ENCODE measurements at places on chromosomes 3 and 15. TPM values are rescaled to one million over a fixed set of nuclear protein-coding genes. Genes with fewer than 3 reads are reported as not detected.

- H3K27ac ChIP-seq, result no peak overlapping the region
- H3K36me3 ChIP-seq, result no peaks in the 10 kb centered on the region
- H3K4me1 ChIP-seq, result no peaks in the 10 kb centered on the region
Measured at GRCh38 chr3:56855856-56856512, 54.2 kb upstream of the ARHGEF3 start.

DNA sequence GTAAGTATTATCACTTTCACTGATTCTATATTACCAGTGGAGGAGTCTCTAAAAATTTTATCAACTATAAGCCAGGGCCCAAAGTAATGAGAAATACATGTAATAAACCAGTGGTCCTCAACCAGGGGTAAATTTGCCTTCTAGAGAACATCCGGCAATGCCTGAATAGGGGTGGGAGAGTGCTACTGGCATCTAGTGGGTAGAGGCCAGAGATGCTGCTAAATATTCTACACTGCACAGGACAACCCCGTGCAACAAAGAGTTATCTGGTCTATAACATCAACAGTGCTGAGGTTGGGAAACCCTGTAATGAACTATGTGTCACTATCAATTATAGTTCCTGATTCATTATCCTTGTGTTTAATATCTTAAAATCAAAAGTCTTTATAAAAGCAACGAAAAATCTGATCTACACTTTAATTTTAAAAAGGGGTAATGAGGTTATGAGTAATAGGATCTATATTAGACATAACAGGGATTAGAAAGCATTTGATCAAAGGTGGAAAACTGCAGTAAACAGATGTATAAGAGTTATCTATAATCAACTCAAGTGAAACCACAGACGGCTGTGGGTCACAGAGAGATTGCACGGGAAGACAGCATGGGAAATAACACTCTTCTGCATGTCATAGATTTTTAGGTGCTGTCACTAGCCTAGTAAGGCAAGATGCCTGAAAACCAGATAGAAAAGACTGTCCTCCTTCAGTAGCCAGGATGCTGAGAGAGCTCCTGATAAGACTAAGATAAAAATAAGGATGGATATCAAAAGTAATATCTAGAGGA lies 2.0 kb downstream of the LYSMD2 start:
- no peaks in the 10 kb centered on the region for H3K36me3 ChIP-seq
- H3K27me3 ChIP-seq, result no peaks in the 10 kb centered on the region

LRRIQ4 gene
- not detected for total RNA-seq

- DNase-seq, result no peak
- no peaks in the 10 kb centered on the region for H3K36me3 ChIP-seq
- peak overlapping the region; percentile 96 for H3K27ac ChIP-seq
- H3K4me1 ChIP-seq, result peaks cover 17% of the 10 kb centered on the region
Measured at GRCh38 chr15:58748852-58749531, 515 bp downstream of the ADAM10 start.

DNA sequence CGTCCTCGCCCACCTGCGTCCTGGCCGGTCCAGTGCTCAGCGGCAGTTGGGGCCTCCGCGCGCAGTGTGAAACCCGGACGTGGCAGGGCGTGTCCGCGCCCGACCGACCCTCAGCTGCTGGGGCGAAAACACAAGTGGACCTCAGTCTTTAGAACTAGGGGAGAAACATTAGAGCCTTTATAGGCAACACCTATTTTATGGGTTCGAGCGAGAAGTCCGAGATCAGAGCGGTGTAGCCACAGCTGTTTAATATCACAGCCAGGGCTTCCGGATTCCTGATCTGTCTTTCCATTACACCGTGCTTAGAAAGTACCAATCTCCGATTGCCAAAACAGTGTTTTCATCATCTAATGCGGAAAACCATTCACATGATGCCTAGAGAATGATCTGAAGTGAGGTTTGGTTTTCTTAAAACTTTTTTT lies 506 bp downstream of the RAD51 start:
- H3K27me3 ChIP-seq, result no peaks in the 10 kb centered on the region
- H3K4me1 ChIP-seq, result peaks cover 18% of the 10 kb centered on the region
- no peak overlapping the region for H3K27ac ChIP-seq
- peak overlapping the region; percentile 87 for H3K4me3 ChIP-seq

- no peak overlapping the region for H3K4me3 ChIP-seq
- peaks cover 4% of the 10 kb centered on the region for H3K4me1 ChIP-seq
- DNase-seq, result no peak
Measured at GRCh38 chr15:40317580-40317979, 5.9 kb upstream of the INAFM2 start.

GRCh38 chr3:194306771-194307640 lies 44.1 kb downstream of the CPN2 start:
- H3K27ac ChIP-seq, result no peak overlapping the region
- H3K36me3 ChIP-seq, result no peaks in the 10 kb centered on the region
- no peaks in the 10 kb centered on the region for H3K27me3 ChIP-seq

GRCh38 chr3:148173851-148174250 lies 523.9 kb upstream of the AGTR1 start:
- no peaks in the 10 kb centered on the region for H3K27me3 ChIP-seq
- H3K4me3 ChIP-seq, result no peak overlapping the region
- H3K36me3 ChIP-seq, result no peaks in the 10 kb centered on the region
- H3K4me1 ChIP-seq, result no peaks in the 10 kb centered on the region

DNA sequence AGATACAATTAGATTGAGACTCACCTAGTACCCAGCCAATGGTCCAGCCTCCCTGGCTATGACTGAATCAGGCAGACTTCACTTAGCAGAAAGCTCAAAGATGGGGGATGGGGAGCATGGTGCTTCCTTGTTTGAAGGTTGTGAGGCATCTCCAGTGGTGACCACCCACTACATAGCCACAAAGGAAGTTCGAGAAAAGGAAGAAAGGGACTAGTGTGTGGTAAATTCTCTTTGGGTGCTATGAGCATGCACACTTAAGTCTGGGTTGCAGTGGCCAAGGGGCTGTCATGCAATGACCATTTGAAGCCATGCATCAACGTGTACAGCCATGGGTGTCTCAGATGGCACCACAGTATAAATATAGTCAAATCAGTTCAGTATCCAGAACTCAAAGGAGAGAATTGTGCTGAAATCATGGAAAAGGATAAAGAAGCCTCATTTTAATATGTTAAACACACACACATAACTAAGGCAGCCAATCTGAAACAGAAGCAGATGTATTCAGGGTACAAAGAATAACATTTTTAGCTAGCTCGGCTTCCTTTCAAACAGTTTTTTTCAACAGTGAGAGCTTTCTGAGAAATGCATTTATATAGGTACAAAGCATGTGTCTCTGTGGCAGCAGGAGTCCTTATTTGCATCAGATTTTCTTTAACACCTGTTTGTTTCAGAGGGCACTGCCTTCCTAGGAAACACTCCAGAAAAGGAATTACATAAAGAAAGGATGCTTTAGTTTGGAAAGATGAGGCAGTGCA lies 275.5 kb downstream of the GAP43 start:
- no peak for DNase-seq
- no peak overlapping the region for H3K4me3 ChIP-seq
- H3K4me1 ChIP-seq, result no peaks in the 10 kb centered on the region
- no peaks in the 10 kb centered on the region for H3K27me3 ChIP-seq
- no peaks in the 10 kb centered on the region for H3K36me3 ChIP-seq

- DNase-seq, result no peak
- no peaks in the 10 kb centered on the region for H3K4me1 ChIP-seq
- no peak overlapping the region for H3K27ac ChIP-seq
- no peak overlapping the region for H3K4me3 ChIP-seq
- no peaks in the 10 kb centered on the region for H3K27me3 ChIP-seq
Measured at GRCh38 chr3:89380016-89380415, 272.6 kb downstream of the EPHA3 start.

DNA sequence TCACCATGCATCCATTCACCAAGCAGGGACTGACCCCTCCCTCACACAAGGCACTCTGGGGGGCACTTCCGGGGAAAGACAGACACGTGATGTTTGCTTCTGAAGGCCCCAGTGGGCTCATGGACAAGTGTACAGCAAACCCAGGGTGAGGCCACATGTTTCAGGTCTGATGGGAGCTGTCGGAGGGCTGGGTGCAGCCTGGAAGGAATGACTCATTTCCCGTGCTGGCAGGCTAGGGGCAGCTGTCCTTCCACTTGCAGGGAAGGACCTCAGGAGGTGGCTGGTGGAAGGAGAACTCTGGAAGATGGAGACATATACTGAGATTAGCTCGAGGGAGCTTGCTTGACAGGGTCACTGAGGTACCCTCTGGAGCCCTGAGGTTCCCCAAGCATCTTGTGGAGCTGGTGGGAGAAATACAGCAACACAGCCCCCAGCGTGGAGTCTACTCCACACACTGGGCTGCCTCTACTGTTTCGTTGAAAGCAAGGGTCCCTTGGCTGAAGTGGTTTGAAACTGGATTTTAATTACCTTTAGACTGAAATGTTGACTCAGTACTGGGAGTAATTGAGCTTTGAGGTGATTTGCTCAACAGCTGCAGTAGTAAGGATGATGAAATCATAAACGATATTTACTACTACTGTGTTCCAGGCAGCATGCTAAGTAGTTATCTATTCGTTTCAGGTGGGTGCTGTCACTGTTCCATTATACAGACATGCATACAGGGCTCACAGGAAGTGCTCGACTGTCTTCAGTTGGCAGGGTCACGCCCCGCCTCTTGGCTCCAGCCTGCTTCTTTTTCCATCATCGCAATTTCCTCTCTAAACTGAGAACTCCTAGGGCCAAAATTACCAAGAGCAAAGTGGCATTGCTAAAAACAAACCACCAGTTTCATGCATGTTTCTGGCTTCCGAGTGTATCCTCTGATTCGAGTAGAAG lies 230.4 kb downstream of the ADAMTS17 start:
- H3K4me3 ChIP-seq, result peak overlapping the region; percentile 17
- H3K27me3 ChIP-seq, result no peaks in the 10 kb centered on the region
- peak overlapping the region; percentile 99 for H3K27ac ChIP-seq

GRCh38 chr15:63405159-63405558 lies 23.5 kb upstream of the CA12 start:
- no peak for DNase-seq
- H3K4me3 ChIP-seq, result no peak overlapping the region
- H3K4me1 ChIP-seq, result no peaks in the 10 kb centered on the region
- no peak overlapping the region for H3K27ac ChIP-seq
- H3K36me3 ChIP-seq, result no peaks in the 10 kb centered on the region

DNA sequence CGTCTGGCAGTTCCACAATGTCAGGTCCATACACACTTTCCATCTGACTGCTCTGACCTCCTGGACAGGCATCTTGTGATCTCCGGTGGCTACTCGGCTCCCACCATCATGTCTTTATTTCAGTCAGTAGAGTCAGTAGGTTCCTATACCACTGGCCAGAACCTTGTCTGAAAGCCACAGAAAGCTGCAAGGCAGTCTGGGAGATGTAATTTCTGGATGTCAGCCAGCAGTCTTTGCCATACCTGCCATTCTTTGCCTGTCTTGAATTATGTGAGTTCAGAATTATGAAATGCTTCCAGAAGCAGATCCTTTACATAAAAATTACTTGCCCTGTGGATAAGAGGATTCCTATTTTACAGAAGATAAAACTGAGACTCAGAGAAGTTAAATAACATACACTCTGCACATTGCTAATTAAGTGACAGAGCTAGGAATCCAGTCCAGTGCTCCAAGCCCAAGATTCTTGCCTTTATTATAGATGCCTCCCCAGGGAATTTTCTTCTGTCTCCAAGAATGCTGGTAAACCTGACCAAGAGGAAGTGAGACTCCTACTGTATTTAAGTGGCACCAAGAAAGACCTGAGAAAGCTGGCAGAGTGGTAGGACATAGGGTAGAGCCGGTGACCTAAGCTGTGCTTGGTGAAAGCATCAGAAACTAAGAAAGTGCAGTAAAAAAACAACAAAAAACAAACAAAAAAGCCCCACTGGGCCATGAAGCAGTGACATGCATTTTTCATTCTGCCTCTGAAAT lies 75.6 kb downstream of the IQCH start:
- no peaks in the 10 kb centered on the region for H3K4me1 ChIP-seq
- no peak for DNase-seq
- H3K27me3 ChIP-seq, result no peaks in the 10 kb centered on the region
- no peak overlapping the region for H3K27ac ChIP-seq
- H3K4me3 ChIP-seq, result no peak overlapping the region
- H3K36me3 ChIP-seq, result no peaks in the 10 kb centered on the region

KLF15 gene
- total RNA-seq, result 90.2 TPM

DNA sequence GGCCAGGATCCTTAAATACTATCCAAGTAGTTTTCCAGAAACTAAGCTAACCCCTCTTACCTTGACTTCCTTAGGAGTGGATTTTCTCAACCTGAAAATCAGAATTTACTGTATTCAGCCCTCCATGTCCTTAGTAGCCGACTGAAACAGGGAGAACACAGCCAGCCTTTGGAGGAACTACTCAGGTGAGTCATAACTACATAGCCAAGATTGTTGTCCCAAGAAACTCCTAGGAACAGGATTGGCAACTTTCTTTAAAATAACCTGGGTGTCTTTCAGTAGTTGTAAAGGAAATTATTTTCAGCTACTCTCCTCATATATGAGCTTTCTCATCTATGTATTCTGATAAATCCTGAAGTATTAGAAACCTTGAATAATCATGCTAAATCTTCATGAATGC lies 22.3 kb downstream of the FANCD2OS start:
- no peaks in the 10 kb centered on the region for H3K36me3 ChIP-seq
- H3K27me3 ChIP-seq, result no peaks in the 10 kb centered on the region
- H3K4me1 ChIP-seq, result no peaks in the 10 kb centered on the region
- DNase-seq, result no peak

DNA sequence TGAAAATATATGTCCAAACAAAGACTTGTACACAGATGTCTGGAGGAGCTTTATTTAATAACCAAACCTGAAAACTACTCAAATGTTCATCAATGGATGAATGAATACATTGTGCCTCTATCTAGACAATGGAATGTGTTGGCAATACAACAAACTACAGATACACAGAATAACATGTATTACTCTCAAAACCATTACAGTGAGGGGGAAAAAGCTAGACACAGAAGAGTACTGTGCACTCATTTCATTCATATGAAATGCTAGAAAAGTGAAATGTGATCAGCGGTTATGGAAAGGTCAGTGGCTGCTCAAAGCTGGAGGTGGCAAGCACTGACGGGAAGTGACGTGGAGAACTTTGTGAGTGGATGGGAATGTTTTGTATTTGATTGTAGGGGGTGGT lies 13.2 kb downstream of the STOML1 start:
- no peaks in the 10 kb centered on the region for H3K27me3 ChIP-seq
- H3K4me1 ChIP-seq, result peaks cover 26% of the 10 kb centered on the region
- no peaks in the 10 kb centered on the region for H3K36me3 ChIP-seq
- H3K4me3 ChIP-seq, result no peak overlapping the region

GHSR gene
- not detected for total RNA-seq

GRCh38 chr3:4865714-4866113 lies 113.5 kb upstream of the BHLHE40 start:
- DNase-seq, result no peak
- peaks cover 16% of the 10 kb centered on the region for H3K4me1 ChIP-seq

WWTR1 gene
- total RNA-seq, result 135 TPM

DNA sequence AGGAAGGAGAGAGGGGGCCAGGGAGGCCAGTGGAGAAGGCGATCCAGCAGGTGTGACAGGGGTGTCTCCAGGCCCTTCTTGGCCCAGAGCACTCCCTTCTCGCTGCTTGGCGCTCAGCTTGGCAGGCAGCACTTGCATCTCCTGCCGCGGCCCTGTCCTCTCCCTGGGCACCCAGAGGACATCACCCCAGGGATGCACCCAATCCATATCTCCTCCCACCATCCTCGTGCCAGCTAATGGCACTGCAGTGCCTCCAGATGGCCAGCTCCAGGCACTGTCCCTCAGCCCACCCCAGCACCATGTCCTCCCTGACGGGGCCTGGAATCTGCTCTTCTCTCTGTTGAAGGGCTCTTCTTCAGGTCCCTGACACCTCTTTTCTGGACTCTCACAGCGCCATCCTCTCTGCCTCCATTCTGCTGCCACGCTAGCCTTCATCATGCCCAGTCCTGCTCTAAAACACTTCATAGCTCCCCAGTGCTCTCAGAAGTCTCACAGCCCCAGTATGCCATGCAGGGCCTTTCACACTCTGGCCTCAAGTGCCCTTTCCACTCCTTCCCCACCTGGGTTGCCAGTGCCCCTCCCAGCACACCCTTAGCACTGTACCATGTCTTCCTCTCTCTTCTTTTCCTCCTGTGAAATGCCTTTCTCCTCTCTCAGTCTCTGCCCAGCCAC lies 106.8 kb upstream of the SLC6A11 start:
- no peaks in the 10 kb centered on the region for H3K36me3 ChIP-seq
- no peak overlapping the region for H3K27ac ChIP-seq
- peaks cover 9% of the 10 kb centered on the region for H3K4me1 ChIP-seq
